ENCODE measurements at places on chromosomes 6 and 20.

DNA sequence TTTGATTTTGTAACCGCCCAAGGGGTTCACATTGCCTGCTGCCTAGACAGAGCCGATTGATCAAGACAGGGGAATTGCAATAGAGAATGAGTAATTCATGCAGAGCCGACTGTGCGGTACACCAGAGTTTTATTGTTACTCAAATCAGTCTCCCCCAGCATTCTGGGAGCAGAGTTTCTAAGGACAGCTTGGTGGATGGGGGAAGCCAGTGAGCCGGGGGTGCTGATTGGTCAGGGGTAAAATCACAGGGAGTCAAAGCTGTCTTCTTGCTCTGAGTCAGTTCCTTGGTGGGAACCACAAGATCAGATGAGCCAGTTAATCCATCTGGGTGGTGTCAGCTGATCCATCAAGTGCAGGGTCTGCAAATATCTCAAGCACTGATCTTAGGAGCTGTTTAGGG, 60.0 kb upstream of the EZR start:
- DNase-seq = no peak

DNA sequence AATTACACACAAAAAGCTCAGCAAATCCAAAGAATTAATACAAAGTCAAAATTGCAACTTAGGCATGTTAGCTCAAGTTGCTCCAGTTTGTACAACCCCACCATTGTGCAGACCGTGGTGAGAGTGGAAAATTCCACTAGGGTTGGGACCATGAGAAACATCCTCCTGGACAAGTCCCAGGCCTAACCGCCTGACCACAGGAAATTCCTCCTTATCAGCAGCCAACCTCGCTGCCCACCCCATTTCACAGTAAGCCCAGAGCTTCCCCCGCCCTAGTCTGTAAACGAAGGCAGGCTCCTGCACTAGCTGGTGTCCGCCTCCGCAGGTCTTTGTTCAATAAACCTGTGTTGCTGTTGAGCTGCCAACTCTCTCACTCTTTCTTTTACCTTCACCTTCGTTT, 1023.3 kb downstream of the EYS start:
- DNase-seq = no peak

DNA sequence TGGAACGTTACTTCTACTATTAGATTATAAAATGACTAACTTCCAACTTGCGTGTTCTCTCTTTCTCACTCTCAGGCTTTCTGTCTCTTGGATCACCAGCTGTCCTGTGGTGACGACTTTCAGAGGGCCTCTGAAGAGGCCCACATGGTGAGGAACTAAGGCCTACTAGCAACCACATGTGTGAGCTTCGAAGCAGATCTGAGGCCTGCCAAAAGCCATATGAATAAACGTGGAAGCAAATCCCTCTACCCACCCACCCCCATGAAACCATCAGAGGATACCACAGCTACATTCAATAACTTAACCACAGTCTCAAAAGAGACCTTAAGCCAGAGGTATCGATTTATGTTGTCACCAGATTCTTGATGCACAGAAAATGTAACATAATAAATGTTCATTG, 13.5 kb upstream of the BMP5 start:
- DNase-seq = no peak

DNA sequence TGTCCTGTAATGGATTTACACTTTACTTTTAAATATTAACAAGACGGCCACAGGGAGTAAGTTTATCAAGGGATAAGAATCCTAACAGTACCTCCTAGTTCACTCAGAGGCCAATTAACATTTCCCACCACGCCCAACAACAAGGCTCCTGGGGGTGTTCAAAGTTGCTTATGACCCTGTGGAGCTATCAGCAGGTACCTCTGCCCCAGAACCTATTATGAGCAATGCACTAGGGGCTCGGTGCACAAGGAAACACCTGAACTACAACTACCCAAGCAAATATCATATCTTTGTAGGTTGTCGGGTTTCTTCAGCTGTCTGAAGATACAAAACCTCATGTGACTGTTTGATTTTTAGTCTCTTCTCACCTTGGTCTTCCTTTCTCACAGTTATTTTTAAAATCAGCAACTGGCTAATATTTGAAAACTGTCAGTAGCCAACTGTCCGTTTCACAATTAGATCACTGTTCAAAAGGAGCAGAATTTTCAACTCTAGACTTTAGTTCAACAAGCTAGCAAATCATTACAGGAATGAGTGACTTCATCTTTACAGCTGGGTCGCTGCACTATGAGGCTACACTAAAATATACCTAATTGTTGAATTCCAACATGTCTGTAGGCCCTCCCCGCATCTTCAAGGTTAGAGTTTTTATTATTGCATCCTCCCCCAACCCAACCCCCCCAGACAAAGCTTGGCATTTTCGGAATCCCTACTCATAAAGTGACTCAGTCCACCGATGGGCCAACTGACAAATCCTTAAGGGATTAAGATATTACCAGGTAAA, 38.1 kb downstream of the B4GALT5 start:
- DNase-seq = no peak

DNA sequence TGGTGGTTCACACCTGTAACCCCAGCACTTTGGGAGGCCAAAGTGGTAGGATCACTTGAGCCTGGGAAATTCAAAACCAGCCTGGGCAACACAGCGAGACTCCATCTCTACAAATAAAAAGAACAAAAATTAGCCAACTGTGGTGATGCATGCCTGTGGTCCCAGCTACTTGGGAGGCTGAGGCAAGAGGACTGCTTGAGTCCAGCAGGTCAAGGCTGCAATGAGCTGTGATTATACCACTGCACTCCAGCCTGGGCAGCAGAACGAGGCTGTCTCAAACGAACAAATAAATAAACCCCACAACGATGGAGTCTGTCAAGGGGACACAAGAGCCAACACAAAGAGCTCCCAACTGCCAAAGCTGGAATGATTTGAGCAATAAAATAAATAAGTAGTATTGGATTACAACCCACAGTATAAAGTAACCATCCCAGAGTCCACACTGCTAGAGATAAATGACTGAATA, 13.5 kb downstream of the ZMYND8 start:
- no peak for DNase-seq

GRCh38 chr6:166765234-166765541, 138.1 kb upstream of the RPS6KA2 start:
- DNase-seq = no peak

- no peak for DNase-seq
Measured at GRCh38 chr6:125271486-125272159, 30.1 kb downstream of the HDDC2 start.

GRCh38 chr6:101980924-101981323, 587.4 kb downstream of the GRIK2 start:
- DNase-seq = no peak

All from keratinocyte (primary cell).